ENCODE measurements at places on chromosomes 11 and 22.

DNA sequence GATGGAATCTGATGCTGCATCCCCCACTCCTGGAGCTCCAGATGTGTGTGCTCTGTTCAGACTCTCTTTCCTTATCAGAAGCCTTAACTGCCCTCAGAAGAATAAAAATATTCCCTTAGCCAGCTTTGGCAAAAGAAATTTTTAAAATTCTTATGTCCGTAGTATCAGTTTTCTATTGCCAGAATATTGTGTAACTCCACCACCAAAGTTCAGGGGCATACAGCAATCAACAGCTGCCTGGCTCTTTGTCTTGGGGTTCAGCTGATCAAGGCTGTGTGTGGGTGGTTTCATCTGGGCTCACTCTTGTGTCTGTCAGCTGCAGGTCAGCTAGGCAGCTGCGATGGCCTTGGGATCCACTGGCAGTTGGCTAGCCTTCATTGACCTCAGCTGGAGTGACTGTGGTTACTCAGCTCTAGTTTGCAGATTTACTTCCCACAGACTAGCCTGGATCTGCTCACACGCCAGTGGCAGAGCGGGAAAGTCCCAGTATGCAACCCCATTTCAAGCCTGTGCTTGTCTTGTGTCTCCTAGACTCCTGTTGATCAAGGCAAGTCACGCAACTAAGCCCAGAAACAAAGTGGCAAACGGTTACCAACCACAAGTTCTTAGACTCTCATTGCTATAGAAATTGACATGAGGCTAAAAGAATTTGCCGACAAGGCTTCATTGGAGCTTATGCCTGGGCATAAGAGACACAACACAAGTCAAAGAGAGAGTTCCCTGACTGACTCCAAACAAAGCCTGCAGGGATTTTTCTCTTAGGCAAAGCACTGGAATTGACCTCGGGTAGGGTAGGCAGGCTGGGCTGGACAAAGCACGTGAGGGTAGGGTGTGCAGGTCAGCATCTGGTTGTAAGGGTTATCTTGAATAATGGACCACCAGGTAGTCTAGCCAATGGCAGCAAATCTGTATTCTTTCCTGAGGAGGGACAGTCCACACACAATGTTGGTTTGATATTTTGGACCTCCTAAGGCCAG lies 7.5 kb downstream of the TMEM138 start:
- DNase-seq, result no peak

- DNase-seq, result no peak
Observed at GRCh38 chr11:68439355-68440065, 21.0 kb upstream of the PPP6R3 start.

- DNase-seq, result no peak
Observed at GRCh38 chr11:134545521-134545920, 133.5 kb upstream of the B3GAT1 start.

DNA sequence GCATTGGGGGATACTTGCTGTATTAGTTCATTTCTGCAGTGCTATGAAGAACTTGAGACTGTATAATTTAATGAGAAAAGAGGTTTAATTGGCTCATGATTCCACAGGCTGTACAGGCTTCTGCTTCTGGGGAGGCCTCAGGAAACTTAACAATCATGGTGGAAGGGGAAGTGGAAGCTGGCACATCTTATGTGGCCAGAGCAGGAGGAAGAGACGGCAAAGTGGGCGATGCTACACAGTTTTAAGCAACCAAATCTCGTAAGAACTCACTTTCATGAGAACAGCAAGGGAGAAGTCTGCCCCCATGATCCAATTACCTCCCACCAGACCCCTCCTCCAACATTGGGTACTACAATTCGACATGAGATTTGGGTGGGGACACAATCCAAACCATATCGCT lies 55.1 kb downstream of the TMPRSS5 start:
- no peak for DNase-seq

- no peak for DNase-seq
Observed at GRCh38 chr11:8745431-8746253, 63.0 kb downstream of the RPL27A start.

- DNase-seq, result no peak
Observed at GRCh38 chr11:86488553-86488952, 113.9 kb downstream of the CCDC81 start.

DNA sequence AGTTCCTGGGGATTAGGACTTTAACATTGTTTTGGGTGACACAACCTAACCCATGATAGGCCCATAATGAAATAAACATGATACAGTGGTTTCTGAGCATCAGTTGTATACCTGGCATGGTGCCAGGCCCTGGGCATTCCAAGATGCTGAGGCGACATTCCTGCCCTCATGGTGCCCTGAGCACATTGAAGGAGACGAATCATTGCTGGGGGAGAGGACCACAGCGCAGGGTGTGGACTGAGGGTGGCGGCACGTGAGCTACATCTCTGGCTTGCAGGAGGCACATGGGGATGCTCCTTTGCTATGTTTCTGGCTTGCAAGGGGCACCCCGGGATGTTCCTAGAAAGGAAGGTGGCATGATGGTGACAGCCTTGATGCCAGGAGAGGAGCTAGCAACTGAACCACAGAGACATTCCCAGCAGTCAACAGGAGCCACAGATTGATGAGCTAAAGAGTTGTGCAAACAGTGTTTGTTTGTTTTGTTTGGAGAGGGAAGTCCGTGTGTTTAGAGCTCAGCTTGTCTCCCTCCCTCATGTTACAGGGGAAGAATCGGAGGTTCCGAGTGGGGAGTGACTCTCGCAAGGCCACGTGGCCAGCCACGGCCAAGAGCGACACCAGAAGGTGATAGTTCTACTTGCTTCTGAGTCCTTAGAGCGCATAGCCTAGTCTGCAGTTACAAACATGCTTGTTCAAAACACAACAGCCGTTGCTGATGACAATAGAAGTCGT lies 106.4 kb downstream of the MIAT start:
- no peak for DNase-seq

DNA sequence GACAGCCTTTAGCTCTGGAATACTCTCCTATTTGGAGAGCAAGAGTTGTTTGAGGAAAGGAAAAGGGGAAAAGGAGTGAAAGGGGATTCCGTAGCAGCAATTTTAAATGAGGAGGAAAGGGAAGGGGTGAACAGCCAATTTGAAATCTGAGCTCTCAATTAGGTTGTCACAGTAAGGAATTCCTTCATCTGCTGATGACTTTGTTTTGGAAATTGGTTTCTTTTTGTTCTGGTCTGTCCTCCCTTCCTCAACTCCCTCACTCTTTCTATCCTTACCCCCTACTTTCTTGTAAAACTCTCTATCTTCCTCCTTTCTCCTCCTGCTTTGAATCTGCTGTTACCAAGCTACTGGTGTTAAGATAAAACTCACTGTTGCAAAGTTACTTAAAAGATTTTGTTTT lies 1155.6 kb downstream of the DLG2 start:
- DNase-seq, result no peak

GRCh38 chr11:86499723-86500129 lies 125.0 kb downstream of the CCDC81 start:
- DNase-seq, result no peak

- no peak for DNase-seq
Observed at GRCh38 chr11:37353192-37353591, 755.2 kb upstream of the RAG2 start.

DNA sequence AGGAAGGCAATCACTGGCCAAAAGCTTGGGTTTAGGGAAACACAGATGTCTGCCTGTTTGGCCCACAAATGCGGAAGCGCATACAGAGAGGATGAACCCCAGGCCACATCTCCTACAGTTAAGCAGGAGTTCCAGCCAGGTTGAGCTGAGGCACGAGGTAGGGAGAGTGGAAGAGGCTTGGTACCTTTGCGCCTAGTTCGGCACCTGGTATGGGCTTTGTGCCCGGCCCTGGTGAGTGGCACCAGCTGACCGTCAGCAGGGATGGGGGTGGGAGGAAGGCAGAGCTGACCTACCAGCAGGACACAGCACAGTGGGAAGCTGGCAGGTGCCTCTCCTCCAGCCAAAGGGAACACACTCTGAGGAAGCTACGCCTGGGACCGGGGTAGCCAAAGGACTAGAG lies 57.6 kb downstream of the KCNC1 start:
- no peak for DNase-seq

GRCh38 chr11:13229136-13229535 lies 48.5 kb upstream of the BMAL1 start:
- no peak for DNase-seq

- DNase-seq, result no peak
Observed at GRCh38 chr11:19861171-19861570, 148.5 kb downstream of the NAV2 start.

DNA sequence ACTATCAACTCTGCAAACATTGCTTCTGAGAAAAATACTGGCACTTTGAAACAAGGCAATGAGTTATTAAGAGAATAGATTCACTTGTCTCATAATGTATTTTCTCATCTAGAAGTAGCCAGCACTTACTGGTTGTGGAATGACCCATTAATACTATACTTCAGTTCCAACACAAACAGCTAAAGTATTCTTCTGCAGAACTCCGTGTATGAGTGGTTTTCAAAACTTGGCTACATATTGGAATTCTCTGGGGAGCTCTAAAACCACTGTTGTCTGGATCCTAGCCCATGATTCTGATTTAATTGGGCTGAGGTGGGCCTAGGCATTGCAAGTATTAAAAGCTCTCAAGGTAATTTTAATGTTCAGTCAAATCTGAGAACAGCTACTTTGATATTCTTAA lies 1416.4 kb upstream of the RAG2 start:
- no peak for DNase-seq

GRCh38 chr11:70192666-70193410 lies 10.3 kb upstream of the FADD start:
- DNase-seq, result no peak

DNA sequence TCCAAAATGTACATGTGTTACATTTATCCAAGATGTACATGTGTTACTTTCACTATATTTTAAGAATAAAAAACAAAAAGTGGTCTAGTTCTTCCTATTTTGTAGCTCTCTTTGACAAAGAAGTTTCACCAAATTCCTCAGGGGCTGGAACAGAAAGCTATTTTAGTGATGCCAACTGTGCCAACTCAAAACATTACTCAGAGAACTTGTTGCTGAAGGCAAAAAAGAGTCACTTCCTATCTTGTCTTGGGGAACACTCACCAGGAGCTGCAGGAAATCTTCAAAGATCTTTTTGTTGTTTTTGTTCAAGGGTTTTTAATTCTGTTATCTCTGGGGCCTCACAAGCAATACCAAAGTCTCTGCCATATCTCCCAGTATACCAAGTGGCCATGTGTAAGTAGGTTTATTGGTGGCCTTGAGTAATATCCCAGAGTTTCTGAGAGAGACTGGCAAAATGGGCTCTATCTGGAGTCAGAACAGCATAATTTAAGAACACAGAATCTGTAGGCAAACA lies 13.6 kb upstream of the EED start:
- no peak for DNase-seq

GRCh38 chr11:115279813-115280761 lies 224.1 kb downstream of the CADM1 start:
- DNase-seq, result no peak

DNA sequence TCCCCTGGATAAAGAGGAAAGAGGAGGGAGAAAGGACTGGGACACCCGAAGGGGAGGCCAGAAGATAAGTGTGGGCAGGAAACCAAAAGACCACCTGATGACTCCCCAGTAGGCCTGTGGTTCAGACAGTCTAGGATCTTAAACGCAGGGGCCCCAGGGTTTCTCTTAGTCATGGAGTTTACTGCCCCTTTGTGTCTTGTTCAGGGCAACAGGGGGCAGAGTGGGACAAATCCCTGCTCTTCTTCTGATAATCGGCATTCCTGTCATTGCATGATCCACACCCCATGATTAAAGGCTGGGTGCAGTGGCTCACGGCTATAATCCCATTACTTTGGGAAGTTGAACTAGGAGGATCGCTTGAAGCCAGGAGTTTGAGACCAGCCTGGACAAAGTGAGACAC lies 4.7 kb upstream of the TMPRSS13 start:
- DNase-seq, result no peak

DNA sequence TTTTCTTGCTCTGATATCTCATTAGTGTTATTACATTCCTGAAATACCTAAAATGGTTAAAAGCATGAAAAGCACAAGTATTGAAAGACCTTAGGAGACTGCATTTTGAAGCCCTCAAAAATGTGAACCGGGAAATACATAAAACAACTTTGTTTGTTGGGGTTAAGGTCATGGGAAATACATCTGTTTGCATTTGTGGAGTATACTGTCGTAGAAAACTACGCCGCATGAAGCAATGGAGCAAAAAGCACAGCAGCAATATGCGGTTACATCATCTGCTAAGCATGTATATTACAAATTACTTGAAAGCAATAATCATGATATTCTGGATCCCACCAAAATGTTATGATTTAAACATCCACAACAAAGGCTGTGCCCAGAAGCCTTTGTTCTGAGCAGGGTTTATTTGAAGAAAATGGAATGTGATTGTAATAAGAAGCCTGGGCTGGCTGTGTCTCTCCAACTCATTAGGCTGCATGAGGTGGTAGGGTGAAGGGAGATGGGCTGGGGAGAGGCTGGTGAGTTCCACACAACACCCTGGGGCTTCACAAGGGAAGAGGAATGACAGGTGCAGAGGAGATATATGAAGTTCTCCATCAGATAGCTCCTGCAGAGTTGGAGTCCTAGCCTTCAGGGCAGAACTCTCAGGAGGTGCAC lies 64.7 kb upstream of the LIN7C start:
- no peak for DNase-seq

- DNase-seq, result no peak
Observed at GRCh38 chr11:109320595-109320994, 101.4 kb upstream of the C11orf87 start.

DNA sequence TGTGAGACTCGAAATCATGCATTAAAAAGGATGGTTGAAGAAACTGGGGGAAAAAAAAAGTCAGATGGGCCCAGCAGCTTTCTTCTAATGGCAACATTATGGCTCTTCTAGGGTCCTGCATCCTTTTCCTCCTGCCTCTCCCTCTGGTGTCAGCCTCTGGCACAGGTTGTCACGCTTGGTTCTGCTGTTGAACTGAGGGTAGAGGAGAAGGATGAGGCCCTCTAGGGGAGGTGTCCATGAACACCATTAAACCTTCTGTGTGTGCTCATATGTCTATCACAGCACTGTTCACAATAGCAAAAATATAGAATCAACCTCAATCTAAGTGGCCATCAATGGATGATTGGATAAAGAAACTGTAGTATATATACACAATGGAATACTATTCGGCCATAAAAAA lies 36.0 kb downstream of the BUD13 start:
- no peak for DNase-seq

DNA sequence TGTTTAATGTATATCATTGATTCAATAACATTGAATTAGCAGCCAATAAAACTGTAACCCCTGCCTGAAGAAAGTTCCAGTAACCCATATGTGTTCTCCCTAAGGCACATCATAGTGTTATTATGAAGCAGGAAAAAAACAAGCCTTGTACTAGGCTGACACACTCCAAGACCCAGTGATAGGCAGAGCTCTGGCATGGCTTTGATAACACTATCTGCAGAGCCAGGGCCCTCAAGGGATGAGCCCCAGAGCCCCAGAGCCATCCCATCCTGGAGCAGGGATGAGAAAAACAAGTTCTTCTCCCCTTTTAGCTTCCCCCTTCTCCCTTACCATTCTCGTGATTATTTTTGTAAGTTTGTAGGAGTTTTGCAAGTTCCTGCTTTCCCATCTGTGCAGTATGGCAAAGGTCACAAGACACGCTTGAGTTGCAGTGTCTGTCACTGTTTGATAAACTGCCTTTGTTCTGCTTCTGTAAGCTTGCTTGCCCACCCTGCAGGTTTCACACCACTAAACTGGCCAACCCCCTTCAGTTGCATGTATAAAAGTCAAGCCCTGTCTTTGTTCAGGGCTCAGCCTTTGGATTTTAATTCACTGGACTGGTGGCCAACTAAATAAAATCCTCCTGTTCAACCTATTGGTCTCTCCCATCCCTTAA lies 22.3 kb upstream of the GUCY1A2 start:
- no peak for DNase-seq

GRCh38 chr22:17131686-17132085 lies 10.5 kb upstream of the TMEM121B start:
- DNase-seq, result no peak

Data from stimulated activated CD8-positive, alpha-beta memory T cell treated with anti-CD3 and anti-CD28 coated beads, Interleukin-4, amount 100 ng/mL, for 1 hour (primary cell).